Stomach (tissue), 19 donors: ENCODE measurements at places on chromosomes 3 and 15. TPM values are rescaled to one million over a fixed set of nuclear protein-coding genes. Genes with fewer than 3 reads are reported as not detected.
A peak's percentile ranks its signal among the peaks of the same experiment; 100 is the strongest.

The GLDN gene
- total RNA-seq = 1.7 TPM

DNA sequence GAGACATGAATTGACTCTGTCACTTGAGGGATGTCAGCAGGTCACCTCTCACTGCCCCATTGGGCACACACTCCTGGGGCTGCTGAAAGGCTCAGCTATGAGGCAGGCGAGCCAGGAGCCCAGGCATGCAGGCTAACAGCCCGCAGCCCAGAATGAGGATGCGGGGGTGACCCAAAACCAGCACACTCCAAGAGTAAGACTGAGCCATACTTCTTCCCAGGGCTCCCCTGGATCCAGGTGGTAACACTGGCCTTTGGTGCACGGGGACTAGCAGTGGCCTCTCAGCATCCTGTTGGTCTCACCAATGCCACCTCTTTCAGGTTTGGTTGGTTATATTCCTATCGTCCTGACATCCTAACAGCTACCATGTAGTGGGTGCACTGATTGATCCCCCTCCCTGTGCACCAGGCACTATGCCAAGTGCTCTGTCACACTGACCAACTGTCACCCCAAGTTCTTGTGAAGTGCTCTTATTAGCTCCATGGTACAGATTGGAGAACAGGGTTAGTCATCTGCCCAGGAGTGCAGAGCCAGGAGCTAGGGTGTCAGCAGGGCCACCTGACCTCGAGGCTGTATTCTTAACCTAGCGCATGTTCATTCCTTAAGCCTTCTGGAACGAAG lies 24.8 kb upstream of the SPTBN5 start:
- peaks cover 51% of the 10 kb centered on the region for H3K4me1 ChIP-seq
- no peak overlapping the region for H3K27ac ChIP-seq
- DNase-seq = no peak
- no peaks in the 10 kb centered on the region for H3K27me3 ChIP-seq
- no peak overlapping the region for H3K4me3 ChIP-seq

DNA sequence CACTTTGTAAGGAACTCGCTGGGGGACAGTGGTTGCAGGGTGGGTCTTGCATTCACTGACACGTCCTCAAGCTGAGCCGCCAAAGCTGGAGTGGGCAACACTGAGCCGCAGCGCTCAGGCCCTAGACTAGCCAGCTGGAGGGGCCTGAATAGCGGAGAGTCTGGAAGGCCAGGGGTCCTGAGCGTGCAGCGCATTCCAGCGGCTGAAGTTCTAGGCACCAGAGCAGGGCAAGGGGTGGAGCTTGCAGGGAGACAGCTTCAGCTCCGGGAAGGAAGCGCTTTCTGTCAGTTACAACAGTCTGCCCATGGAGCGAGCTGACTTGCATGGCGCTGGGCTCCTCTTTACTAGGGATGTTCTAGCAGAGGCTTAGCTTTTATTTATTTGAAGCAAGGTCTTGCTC lies 2.7 kb downstream of the MAP6D1 start:
- peaks cover 20% of the 10 kb centered on the region for H3K4me1 ChIP-seq
- no peak for DNase-seq
- H3K27ac ChIP-seq = no peak overlapping the region
- no peak overlapping the region for H3K4me3 ChIP-seq
- H3K27me3 ChIP-seq = no peaks in the 10 kb centered on the region

GRCh38 chr3:156750874-156751245 lies 75.3 kb upstream of the LEKR1 start:
- H3K27me3 ChIP-seq = no peaks in the 10 kb centered on the region
- H3K27ac ChIP-seq = no peak overlapping the region
- no peaks in the 10 kb centered on the region for H3K36me3 ChIP-seq
- no peak for DNase-seq
- no peaks in the 10 kb centered on the region for H3K4me1 ChIP-seq

- peaks cover 37% of the 10 kb centered on the region for H3K4me1 ChIP-seq
- no peak within 1 kb of the TSS for H3K27ac ChIP-seq
- H3K4me3 ChIP-seq = peak within 1 kb of the TSS; percentile 18
- H3K36me3 ChIP-seq = no peaks in the 10 kb centered on the region
- H3K27me3 ChIP-seq = no peaks in the 10 kb centered on the region
- no peak for DNase-seq
These were observed at the start of gene P2RY14 for GRCh38 chr3:151278230-151278629. P2RY14 (minus strand) TSS chr3:151278542; CDS start chr3:151214316, 64,226 bp downstream.

- DNase-seq = no peak
- peaks cover 5% of the 10 kb centered on the region for H3K4me1 ChIP-seq
- H3K27ac ChIP-seq = no peak overlapping the region
- peaks cover 90% of the 10 kb centered on the region for H3K36me3 ChIP-seq
- no peaks in the 10 kb centered on the region for H3K27me3 ChIP-seq
These were observed 90.4 kb downstream of the ATG7 start for GRCh38 chr3:11362600-11362999.

DNA sequence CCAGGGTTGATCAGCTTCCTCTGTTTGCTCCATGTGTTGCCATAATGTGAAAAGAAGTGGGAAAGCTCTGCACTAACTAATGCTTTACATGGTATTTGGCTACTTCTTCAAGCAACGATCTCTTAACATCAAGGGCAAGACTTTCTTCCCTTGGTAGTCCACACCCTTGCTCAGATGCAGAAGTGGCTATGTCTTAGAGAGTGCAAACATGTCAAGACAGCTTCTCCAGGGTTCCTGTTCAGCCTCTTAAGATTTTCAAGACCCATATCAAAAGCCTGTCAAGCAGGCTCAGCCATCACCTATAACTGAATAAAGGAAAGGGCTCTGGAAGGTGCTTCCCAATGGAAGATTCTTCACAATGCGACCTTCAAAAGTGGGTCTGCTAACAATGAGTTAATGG lies 64.8 kb upstream of the CSTA start:
- no peaks in the 10 kb centered on the region for H3K4me1 ChIP-seq
- DNase-seq = no peak
- no peak overlapping the region for H3K4me3 ChIP-seq
- H3K36me3 ChIP-seq = no peaks in the 10 kb centered on the region

GRCh38 chr15:60520825-60521368 lies 42.0 kb upstream of the ICE2 start:
- peak; percentile 91 for DNase-seq
- H3K4me3 ChIP-seq = no peak overlapping the region
- H3K4me1 ChIP-seq = peaks cover 9% of the 10 kb centered on the region
- H3K27ac ChIP-seq = no peak overlapping the region
- H3K36me3 ChIP-seq = no peaks in the 10 kb centered on the region

GRCh38 chr3:5458526-5458925 lies 271.0 kb downstream of the EDEM1 start:
- H3K4me1 ChIP-seq = no peaks in the 10 kb centered on the region
- no peaks in the 10 kb centered on the region for H3K36me3 ChIP-seq
- H3K27me3 ChIP-seq = no peaks in the 10 kb centered on the region
- no peak for DNase-seq
- H3K4me3 ChIP-seq = no peak overlapping the region

DNA sequence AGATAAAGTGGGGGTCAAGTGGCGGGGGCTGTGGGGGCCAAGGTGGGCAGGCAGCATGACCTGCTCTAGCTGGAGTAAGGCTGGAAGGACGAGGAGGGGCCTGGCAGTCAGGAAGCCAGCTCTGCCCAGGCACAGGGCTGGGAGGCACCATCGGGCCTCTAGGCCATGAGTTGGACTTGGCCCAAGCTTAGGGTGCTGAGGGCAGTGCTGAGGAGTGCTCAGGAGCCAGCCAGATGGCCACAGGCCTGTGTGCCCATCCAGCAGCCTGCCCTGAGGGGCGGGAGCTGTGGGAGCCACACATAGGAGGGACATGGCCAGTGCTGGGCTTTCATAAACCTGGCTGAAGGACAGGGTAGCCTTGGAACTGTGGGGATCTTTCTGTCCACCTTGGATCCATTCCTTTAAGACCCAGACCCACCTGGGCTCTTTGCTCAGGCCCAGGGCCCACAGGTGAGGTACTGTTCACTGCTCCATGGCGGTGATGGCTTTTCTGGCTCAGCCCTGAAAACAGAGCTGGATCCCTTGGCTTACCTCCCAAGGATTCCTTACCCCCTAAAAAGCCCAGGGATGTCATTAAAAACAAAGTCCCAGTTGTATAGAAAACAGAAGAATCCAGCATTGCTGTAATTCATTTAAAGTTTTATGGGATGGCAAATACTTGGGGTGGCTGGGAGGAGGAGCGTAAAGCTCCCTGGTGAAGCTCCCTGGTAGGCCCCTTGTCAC lies 137.0 kb downstream of the DNAJB8 start:
- H3K4me3 ChIP-seq = no peak overlapping the region
- no peaks in the 10 kb centered on the region for H3K4me1 ChIP-seq
- no peaks in the 10 kb centered on the region for H3K27me3 ChIP-seq
- H3K36me3 ChIP-seq = no peaks in the 10 kb centered on the region

DNA sequence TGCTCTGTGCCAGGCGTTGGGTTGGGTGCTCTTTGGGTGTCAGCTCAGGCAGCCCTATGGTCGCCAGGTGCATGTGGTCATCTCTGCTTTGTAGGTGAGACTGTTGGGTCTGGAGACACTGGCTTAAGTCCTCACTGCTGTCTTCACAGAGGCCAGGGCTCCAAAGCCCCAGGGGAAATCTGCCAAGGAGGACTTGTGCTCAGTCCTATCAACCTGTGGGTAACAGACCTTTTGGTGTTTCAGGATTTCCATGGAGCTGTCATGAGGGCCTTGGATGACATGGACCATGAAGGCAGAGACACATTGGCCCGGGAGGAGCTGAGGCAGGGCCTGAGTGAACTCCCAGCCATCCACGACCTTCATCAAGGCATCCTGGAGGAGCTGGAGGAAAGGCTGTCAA lies 50.1 kb upstream of the NR2C2 start:
- DNase-seq = no peak
- peaks cover 17% of the 10 kb centered on the region for H3K36me3 ChIP-seq
- no peak overlapping the region for H3K27ac ChIP-seq
- no peak overlapping the region for H3K4me3 ChIP-seq
- H3K4me1 ChIP-seq = peaks cover 17% of the 10 kb centered on the region

The CHST2 gene
- total RNA-seq = 4.1 TPM

DNA sequence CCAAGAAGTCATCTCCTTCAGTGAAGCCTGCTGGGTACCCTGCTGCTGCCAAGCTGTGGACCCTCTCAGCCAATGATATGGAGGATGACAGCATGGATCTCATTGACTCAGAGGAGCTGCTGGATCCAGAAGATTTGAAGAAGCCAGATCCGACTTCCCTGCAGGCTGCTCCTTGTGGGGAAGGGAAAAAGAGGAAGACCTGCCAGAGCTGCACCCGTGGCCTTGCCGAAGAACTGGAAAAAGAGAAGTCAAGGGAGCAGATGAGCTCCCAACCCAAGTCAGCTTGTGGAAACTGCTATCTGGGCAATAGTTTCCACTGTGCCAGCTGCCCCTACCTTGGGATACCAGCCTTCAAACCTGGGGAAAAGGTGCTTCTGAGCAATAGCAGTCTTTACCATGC lies 13.7 kb upstream of the ANP32A start:
- no peaks in the 10 kb centered on the region for H3K4me1 ChIP-seq
- H3K27me3 ChIP-seq = no peaks in the 10 kb centered on the region
- no peak overlapping the region for H3K27ac ChIP-seq
- no peaks in the 10 kb centered on the region for H3K36me3 ChIP-seq
- no peak overlapping the region for H3K4me3 ChIP-seq
